DND-41 (cell line): ENCODE measurements at places on chromosomes 11 and 22.

DNA sequence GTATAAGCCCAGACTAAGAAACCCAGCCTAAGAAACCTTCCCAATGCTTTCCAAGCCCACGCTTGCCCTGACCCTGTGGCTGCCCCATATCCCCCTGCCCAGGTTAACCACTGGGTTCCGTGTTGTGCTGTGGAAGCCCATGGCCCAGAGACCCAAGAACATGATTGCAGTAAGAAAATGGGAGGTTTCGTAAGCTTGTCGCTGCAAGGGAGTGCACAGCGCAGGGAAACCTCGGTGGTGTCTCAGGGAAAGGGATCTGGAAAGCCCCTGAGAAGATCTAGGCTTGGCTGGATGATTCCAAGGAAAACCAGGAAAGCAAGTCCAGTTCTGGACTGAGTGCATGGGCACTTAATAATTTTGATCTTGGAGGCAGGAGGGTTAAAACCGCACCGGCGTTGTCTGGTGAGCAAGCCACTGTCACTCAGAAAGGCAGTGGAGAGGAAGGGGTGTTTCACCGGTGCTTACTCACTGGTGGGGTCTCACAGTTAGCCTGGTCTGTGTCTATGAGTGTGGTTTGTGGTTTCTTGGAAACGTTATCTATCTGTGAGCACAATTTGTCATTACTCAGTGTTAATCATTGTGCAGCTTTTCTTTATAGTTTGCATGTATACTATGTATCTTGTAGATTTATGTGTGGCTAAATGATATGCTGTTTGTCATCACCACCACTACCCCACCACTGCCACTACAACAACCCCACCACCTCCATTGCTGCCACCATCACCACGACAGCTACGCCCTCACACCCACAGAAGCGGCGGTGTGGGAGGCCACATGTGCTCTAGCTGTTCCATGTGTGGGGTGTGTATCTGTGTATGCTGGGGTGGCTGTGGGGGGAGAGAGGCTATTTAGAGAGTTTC is 53.3 kb upstream of the PRDM11 start:
- peak; percentile 70 for DNase-seq

GRCh38 chr22:25509374-25509791 is 55.1 kb upstream of the GRK3 start:
- DNase-seq = no peak

GRCh38 chr11:123577081-123577598 is 77.3 kb downstream of the SCN3B start:
- peak; percentile 44 for DNase-seq

- no peak for DNase-seq
These were observed 608.2 kb downstream of the TBC1D22A start for GRCh38 chr22:47370448-47371262.

DNA sequence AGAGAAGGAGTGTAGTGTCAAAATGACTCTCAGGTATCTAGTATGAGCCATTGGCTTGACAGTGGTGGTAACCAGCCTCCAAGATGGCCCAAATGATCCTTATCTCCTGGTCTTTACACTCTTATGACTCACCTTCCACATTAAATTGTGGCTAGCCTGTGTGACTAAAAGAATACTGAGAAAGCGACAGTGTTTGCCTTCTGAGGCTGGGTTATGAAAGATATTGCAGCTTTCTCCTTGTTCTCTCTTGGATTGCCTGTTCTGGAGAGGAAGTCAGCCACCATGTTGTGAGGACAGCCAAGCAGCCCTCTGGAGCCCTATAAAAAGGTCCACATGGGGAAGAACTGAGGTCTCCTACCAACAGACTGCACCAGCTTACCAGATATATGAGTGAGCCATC is 15.8 kb downstream of the C11orf71 start:
- no peak for DNase-seq

DNA sequence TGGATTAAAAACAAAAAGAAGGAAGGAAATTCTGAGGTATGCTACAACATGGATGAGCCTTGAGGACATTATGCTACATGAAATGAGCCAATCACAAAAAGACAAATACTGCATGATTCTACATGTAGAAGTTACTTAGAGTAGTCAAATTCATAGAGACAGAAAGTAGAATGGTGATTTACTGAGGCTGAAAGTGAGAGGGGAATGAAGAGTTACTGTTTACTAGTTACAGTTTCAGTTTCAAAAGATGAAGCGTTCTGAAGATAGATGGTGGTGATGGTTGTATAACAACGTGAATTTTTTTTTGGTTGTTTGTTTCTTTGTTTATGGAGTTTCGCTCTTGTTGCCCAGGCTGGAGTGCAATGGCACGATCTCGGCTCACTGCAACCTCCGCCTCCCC is 9.5 kb downstream of the OR5P2 start:
- no peak for DNase-seq

GRCh38 chr11:6111673-6112072 is 4.2 kb downstream of the OR56B4 start:
- DNase-seq = no peak

GRCh38 chr22:46267431-46268279 is at the start of gene TTC38:
TTC38 (plus strand) TSS chr22:46268008; CDS start chr22:46268040, 32 bp downstream.
- peak; percentile 62 for DNase-seq

- no peak for DNase-seq
These were observed 2.5 kb downstream of the FAM227A start for GRCh38 chr22:38653741-38654140.

- DNase-seq = no peak
These were observed 33.4 kb downstream of the ARFGAP2 start for GRCh38 chr11:47143322-47143721.

- DNase-seq = no peak
These were observed 377.8 kb upstream of the CCDC90B start for GRCh38 chr11:83663988-83664387.

GRCh38 chr11:134397304-134398078 is 14.6 kb downstream of the B3GAT1 start:
- no peak for DNase-seq

DNA sequence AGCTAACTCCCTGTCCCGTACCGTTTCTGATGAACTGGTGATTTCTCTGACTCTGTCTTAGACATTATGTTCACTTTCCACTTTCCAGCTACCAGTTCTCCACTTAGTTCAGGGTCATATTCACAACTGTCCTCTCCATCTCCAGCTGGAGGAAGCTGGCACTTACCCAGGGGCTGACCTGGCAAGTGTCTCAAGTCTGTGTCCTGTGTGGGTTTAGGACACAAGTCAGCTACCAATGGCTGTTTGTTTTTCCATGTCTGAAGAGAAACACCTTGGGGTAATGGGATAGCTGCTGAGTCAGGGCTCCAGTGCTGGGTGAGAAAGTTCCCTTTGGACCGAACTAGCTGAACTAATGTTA is 134.4 kb downstream of the CSNK2A3 start:
- no peak for DNase-seq

DNA sequence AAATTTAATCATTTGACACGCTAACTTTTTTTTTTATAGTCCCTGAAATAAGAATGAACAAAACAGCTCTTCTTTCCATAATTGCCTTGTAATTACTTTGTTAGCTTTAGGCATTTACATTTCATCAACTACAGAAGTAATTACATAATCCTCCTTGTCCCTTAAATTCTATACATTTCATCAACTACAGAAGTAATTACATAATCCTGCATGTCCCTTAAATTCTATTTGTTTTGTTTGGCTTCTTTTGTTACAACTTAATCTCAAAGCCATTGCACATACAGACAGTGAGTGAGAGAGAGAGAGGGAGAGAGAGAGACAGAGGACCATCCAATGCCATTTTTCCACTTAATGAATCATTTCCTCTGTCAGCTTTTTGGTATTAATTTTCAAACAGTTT is 873.2 kb downstream of the METTL15 start:
- no peak for DNase-seq

DNA sequence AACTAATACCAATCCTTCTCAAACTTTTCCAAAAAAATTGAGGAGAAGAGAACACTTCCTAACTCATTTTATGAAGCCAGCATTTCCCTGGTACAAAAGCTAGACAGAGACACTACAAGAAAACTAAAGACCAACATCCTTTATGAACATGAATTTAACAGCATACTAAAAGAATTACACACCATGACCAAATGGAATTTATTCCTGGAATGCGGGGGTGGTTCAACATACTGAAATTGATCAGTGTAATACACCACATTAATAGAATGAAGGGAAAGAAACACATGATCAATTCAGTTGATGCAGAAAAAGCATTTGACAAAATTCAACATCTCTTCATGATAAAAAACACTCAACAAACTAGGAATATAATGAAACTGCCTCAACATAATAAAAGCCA is 148.1 kb downstream of the WNT7B start:
- DNase-seq = no peak

DNA sequence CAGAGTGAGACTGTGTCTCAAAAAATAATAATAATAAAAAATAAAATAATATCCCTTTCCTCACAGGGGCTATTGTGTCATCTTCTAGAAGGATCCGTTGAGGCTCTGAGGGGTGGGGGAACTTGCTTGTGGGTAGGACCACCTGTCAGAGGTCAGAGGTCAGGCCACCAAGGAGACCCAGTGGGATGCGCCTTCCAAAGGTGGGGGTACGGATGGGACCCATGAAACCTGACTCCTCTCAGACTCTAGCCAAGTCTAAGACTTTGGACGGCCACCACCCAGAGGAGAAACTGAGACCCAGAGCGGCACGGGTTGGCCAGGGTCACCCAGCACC is 367 bp upstream of the MMP11 start:
- DNase-seq = no peak

- DNase-seq = no peak
These were observed 38.1 kb upstream of the MUC5AC start for GRCh38 chr11:1119604-1120146.

DNA sequence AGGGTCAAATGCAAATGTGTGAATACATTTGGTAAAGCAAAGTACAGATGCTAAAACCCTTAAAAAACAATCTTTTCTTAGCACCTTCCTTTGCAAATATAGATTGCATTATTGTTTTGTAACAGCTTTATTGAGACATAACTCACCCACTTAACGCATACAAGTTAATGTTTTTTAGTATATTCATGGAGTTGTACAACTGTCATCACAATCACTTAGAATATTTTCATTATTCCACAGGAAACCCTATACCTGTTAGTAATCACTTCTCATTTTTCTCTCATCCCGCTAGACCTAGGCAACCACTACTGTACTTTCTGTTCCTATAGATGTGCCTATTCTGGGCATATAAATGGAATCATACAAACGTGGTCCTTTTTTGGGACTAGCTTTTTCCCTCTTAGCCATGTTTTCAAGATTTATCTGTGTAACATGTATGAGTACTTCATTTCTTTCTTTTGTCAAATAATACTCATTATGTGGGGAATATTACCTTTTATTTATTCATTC is 34.7 kb downstream of the PPP6R3 start:
- DNase-seq = no peak

DNA sequence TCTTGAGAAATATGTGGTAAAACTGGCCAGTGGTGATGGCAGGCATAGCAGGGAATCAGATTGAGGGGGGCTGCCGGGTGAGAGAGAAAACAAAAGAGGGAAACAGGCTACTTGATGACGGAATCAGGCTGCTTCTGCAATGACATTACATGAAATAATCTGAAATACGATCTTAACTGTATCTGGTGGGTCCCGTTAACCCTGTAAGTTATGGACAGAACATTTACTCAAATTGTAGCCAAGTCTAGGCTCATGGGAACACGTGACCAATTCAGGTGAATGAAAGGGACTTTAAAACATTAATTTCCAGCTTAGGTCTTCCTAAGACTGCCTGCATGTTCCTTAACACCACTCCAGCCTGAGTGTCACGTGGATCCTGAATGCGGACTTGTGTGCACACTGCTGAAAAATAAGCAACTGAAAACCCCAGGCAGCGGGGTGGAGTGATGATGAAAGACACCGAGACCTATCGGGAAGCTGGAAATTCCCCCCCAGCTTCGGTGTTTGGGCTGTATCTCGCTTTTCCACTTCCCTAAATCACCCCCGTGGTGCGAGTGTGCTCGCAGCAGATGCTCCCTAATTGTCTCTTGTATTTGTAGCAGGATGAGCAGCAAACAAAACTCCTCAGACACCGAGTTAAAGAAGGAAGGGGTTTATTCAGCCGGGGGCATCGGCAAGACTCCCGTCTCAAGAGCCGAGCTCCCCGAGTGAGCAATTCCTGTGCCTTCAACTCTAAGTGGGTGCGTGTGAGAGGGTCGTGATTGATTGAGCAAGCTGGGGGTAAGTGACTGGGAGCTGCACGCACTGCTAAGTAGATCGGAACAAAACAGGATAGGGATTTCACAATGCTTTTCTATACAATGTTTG is 145.0 kb upstream of the GRK3 start:
- DNase-seq = no peak

- no peak for DNase-seq
These were observed 25.3 kb downstream of the STIM1 start for GRCh38 chr11:3880724-3881123.

- peak; percentile 40 for DNase-seq
These were observed 21.1 kb upstream of the UPK3A start for GRCh38 chr22:45263463-45264269.

GRCh38 chr11:37984991-37985390 is 1387.0 kb upstream of the RAG2 start:
- DNase-seq = no peak

- no peak for DNase-seq
These were observed 38.2 kb downstream of the LDLRAD3 start for GRCh38 chr11:35982061-35982460.

DNA sequence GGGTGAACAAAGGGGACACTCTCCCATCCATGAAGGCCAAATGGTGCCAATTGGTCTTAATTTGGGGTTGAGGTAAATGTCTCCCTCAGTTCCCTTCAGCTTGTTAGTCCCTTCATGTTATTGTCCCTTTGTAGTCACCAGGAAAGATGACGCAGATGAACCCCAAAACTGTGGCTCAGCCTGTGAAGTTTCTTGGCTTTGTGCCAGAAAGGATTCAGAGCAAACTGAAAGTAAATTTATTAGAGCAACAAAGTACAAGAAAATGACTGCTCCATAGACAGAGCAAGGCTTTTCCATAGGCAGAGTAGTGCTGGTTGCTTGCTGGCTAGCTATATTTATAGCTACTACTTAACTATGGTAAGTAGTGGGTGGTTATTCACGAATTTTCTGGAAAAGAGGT is 16.7 kb downstream of the OR4C3 start:
- DNase-seq = peak; percentile 22

DNA sequence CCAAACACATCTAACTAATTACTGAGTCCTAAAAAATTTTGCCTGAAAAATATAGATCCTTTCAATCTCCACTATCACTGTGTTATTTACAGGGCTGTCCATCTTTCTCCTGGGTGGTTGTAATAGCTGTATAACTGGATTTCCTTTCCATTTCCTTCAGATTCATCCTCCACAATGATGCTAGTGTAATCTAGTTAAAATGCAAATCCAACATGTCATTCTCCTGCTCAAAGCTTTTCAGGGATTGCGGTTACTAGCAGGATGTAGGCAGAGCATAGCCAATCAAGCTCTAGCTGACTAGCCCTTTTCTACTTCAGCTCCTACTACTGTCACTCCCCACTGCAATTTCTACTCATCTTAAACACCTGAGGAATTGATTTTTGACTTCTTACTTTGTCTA is 283.0 kb downstream of the RAB38 start:
- no peak for DNase-seq
